ENCODE measurements at places on chromosomes 2 and 18. TPM values are rescaled to one million over a fixed set of nuclear protein-coding genes. Genes with fewer than 3 reads are reported as not detected.

Gene ATP8B1
- total RNA-seq: 0.05 TPM

Gene DCDC2C
- not detected for total RNA-seq

Gene MEP1B
- not detected for total RNA-seq

Gene DPYSL5
- total RNA-seq: 201 TPM

Gene LYG1
- total RNA-seq: 1.9 TPM

Gene MAP3K20
- 28.5 TPM for total RNA-seq

Gene HOXD10
- total RNA-seq: not detected

Gene FKBP1B
- total RNA-seq: 22.0 TPM

Gene LIMS2
- total RNA-seq: 8.8 TPM

Gene DLX1
- total RNA-seq: 48.9 TPM

Gene ALLC
- not detected for total RNA-seq

Gene SOCS6
- 26.8 TPM for total RNA-seq

Gene GKN2
- not detected for total RNA-seq

Gene ZBTB7C
- 0.45 TPM for total RNA-seq

Gene IGFBP2
- 366 TPM for total RNA-seq

- DNase-seq: no peak
Observed at GRCh38 chr2:231583982-231584381, 8.7 kb upstream of the TEX44 start.

- DNase-seq: no peak
Observed at GRCh38 chr2:96449637-96450036, 55.5 kb downstream of the NEURL3 start.

- no peak for DNase-seq
Observed at GRCh38 chr2:240506406-240507059, 51.3 kb downstream of the ANKMY1 start.

DNA sequence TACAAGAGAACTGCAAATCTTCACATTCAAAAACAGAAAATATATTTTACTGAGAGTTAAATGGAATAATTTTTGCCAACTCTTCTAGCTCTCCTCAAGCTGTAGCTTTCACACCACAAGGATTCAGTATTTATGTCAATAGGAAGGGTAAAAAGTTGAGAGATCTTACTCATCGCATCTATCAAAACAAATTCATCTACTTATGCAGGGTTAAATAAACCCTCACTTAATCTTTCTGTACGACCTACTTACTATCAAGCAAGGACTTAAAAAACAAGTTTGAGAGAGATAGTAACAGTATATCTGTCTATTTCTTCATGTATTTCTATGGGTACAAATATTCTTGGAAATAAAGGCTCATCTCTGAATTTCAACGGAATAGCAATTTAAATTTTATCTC lies 35.5 kb downstream of the SIGLEC15 start:
- DNase-seq: no peak

DNA sequence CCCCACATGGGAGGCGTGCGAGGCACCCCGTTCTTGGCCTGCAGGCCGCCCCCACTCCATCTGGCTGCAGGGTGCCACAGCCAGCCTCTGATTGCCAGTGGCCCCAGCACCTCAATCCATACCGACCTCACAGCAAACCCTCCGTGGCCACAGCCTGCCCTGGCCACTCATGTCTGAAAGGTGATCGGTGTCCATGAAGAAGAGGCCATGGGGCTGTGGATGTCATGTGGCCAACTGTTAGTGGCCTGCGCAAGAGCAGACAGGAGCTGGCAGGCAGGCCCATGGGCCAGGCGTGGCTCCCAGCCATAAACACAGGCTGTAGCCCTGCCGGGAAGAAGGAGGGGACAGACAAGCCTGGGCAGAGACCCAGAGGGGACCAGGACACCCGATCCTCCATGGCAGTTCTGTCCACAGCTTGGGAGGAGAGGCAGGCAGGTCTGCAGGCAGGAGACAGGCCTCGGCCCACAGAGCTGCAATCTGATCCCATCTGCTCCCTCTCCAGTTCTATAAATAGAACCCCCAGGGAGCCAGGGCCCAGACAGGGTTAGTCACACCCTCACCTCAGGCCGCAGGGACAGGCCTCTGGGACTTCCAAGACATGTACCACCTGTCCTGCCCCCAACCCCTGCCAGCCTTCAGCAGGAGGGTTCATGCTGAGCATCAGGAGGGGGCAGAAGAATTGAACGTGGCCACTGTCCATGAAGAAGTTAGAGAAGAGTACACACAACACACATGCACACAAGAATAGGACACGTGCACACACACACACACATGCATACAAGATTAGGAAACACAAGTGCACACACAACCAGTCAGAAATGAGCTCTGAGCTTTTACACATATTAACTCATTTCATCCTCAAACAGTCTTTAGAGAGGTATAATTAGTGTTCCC lies 16.9 kb downstream of the STEAP3 start:
- no peak for DNase-seq

GRCh38 chr2:203972066-203972465 lies 35.5 kb downstream of the ICOS start:
- no peak for DNase-seq

- DNase-seq: no peak
Observed at GRCh38 chr2:160666154-160667060, 172.8 kb upstream of the RBMS1 start.

DNA sequence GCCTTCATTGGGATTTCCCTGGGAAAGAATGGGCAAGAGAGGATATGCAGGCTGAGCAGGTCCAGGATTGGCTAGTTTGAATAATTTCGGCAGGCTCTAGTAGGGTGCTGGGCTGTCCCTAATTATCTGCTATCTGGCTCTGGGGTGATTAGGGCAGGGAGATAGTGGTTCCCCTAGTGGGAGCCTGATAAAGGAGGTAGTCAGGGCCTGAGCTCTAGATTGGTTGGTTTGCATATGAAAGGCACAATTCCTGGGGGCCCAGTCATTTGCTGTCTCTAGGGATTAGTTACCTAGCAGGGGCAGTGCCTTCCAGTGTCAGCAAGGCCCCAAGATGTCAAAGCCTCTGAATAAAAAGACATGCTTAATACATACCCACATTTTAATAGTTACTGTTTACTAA lies 690.1 kb upstream of the KLHL29 start:
- no peak for DNase-seq

GRCh38 chr2:18987592-18988073 lies 370.8 kb downstream of the OSR1 start:
- no peak for DNase-seq

- no peak for DNase-seq
Observed at GRCh38 chr2:105338020-105338385, 663 bp downstream of the C2orf49 start.

DNA sequence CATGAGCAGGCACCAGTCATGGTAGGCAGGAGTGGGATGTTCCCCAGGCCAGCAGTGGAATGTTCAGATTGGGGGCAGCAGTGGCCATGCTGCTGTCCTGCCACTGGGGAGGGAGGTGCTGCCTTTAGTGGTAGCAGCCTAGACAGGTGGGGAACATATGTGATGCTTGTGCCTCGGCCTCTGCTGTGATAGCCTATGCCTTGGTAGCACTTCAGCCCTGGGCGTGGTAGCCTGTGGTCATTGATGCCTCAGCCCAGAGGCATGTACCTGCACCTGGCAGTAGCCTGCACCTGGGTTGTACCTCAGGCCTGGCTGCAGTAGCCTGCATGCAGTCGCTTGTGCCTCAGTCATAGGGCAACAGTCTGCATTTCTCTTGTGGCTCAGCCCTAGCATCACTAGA lies 7.1 kb downstream of the RFTN2 start:
- no peak for DNase-seq

DNA sequence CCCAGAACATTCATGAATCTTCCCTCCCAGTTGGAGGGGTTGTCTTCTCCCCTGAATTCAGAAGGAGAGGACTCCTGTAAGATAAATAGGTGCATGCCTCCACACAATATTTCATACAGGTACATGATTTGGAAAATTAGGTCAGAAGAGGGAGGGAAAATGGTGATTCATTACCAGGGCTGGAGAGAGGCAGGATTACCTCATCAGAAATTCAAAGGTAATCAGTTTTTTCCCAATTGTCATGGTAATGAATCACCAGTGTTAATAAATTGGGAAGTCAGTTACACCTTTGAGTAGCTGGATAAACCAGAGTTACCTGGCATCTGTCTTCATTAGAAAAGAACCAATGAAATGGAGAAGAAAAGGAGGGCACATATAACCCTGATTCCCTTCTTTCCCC lies 128.5 kb downstream of the EN1 start:
- DNase-seq: no peak

GRCh38 chr2:96702098-96702785 lies 37.6 kb downstream of the LMAN2L start:
- no peak for DNase-seq

GRCh38 chr18:48813321-48813720 lies 137.4 kb downstream of the SMAD7 start:
- no peak for DNase-seq

GRCh38 chr2:168944065-168944464 lies 43.0 kb downstream of the G6PC2 start:
- no peak for DNase-seq

DNA sequence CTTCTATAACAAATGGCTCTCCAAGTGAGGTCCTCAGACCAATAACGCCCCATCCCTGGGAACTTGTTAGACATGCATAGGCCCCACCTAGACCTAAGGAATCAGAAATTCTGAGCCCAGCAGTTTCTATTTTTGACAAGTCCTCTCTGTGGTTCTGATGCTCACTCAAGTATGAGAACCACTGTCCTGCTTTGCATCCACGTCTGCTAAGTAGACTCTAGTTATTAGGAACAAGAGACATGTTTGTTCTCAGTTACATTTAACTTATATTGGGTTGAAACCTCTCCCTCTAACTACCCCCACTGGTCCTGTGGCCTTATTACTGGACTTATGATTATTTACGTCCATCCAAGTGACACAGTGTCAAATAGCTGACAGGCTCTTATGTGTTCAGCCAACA lies 70.3 kb downstream of the TMEM17 start:
- DNase-seq: no peak

DNA sequence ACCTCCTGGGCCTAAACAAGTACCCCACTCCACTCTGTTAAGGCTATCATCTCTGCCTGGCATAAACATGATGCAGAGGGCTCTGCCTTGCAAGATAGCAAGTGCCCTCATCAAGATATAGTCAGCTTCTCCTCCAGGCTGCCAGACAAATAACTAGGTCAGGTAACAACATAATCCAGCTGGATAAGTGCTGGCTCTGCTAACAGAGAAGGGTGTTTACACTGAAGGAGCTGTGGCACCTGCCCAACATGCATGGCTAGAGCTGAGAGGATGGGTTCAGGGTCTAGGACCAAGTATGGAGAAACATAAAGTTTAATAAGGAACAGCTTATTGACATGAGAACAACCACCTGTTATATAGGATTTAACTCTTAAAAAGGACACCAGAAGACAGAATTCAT lies 42.8 kb downstream of the DLGAP1 start:
- DNase-seq: no peak

DNA sequence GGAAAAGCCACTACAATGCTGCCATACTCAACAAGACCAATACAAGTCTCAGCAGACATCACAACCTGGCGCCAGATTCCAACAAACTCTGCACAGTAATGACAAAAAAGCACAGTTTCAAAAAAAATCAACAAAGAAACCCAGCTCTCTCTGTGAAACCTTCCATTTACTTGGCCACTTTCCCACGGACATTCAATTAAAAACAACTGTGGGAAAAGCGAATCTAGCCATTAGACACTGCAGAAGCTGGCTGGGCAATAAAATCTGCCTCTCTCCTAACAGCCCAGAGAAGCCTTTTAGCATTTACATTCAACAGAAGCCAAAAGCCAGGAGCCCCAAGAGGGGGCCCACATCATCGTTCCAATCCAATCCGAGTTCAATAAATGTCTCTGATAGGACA lies 128.9 kb downstream of the HDAC4 start:
- no peak for DNase-seq

DNA sequence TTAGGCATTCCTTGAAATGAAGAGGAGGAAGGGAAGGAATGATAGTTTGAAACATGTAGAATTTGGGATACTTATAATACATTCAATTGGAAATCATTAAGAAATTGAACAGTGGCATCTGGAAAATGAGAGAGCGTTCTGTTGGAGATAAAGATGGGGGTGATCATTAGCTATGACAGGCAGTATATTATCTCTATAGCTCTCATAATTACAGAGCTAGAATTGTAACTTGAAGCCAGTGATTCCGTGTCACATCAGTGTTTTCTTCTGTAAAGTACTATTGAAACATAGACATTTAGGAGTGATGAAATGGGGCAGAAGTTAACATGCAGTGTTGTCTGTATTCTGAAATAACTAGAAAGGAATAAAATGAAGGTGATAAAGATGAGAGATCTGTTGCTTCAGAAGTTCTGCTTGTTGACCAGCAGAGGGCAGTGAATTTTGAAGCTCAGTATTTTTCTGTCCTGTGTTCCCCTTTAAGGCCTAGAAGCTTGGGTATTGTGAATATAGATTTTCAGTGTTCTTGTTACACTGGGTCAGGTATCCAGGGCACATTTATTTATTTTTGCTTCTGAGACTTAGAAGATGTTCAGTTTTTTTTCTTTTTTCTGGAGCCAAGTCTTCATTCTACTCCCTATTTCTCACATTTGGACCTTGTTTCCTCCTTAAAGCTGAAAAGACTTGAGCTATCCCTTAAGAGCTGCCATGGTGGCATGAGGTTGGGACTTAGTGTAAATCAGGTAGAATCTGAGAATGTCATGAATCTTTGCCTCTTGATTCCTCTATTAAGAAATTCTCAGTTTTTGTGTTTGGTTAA lies 157.4 kb downstream of the TAF4B start:
- no peak for DNase-seq

- no peak for DNase-seq
Observed at GRCh38 chr2:176093145-176093897, 800 bp downstream of the HOXD13 start.

- DNase-seq: no peak
Observed at GRCh38 chr18:62026586-62026985, 133.8 kb upstream of the RNF152 start.

- DNase-seq: no peak
Observed at GRCh38 chr2:47354013-47354847, 48.7 kb upstream of the MSH2 start.

DNA sequence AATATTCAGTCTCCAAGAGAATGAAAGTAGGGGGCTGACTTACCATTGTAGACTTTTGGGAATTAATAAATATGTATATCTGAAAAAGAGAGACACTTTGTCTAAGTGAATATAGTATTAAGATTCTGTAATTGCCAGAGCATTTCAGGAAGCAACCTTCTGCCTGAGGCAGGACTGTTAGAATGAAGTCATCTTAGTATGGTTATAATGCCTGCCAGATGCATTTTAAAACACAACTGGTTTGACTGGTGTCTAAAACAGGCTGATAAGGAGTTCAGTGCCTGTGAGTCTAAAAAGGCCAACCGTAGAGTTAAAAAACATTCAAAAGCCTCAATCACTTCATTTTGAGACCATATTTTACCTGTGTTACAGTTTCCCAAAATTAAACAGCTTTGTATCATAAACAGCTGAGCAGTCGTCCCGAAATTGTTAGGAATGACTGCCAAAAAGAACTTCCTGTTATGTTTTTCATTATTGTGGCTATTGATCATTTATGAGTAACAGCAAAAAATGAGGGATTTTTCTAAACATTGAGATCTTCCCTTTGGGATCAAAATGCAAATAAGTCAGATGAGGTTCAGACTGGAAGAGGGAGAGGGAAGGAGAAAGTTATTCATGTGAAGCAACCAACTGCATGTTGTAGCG lies 443.9 kb downstream of the PID1 start:
- DNase-seq: no peak

All from neural crest cell (in vitro differentiated cells).